ENCODE measurements at places on chromosomes 11 and 22. TPM values are rescaled to one million over a fixed set of nuclear protein-coding genes. Genes with fewer than 3 reads are reported as not detected.

The PTPN5 gene
- polyA plus RNA-seq, result 0.70 TPM

DNA sequence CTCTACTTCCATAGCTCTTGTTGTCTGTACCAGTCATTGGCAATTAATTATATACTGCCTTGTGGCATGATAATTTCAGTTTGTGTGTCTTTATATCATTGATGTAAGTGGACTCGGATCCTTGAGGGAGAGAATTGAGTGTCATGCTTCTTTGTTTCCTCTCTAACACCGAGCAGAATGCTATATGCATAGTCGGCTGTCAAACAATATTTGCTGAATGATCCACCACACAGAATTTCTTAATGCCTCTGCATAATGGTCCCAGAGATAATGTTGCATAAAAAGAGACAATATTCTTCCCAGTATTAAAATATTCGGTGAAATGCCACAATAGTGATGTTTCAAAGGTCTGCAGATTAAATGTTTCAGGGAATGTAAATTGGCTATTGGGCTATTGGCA lies 664.8 kb downstream of the NTM start:
- no peak for DNase-seq

DNA sequence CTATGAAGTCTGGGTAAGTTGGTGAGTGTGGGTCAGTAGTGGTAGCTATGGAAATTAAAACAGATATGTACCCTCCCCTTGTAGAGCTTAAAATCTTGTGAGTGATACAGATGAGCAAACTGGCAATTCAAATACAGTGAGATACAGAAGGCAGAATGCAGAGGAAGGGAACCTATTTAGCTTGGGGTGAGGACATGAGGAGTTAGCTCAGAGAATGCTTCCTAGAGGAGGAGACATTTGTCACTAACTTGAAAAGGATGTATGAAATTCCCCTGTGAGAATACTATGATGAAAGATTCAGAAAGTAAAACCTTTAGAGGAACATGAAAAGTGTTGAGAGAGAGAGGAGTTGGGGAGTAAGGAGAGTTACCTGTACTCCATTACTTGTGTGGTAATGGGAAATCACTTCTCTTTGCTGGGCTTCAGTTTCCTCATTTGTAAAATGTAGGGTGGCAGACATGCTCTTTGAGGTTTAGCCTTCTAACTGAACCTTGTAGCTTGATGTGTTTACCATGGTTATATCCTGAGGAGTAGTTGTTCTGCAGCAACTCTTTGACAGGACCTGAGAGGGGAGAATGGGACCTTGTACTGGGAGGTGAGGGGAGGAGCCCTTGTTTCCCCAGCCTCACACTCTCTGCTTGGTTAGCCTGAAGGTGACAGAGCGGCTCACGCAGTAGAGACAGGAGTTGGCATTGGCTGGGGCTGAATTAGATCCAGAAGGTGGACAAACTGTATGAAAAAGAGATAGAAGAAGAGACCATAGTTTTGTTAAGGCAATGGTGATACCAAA lies 17.9 kb downstream of the SWAP70 start:
- DNase-seq, result no peak

DNA sequence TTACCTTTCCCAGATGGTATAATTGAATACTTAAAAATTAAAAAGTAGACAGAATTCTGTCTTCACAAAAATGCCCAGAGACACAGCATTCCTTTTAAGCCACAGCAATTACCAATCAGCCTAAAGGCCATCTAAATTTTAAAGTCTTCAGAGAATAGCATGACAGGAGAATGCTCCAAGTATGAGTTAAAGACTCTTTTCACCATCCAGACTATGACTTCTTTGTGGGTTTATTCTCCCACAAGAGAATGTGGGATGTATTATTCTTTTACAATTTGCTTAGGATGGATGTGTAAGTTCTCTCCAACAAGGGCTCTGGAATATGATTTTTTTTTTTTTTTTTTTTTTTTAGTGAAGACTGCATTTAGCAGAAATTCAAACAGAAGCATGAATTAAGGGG lies 249.9 kb downstream of the TTC28 start:
- DNase-seq, result no peak

- DNase-seq, result no peak
Observed at GRCh38 chr22:28112548-28113043, 193.5 kb upstream of the PITPNB start.

- no peak for DNase-seq
Observed at GRCh38 chr11:57397394-57397990, 7.0 kb upstream of the PRG2 start.
